Progenitor cell of endocrine pancreas (in vitro differentiated cells): ENCODE measurements at places on chromosomes 1 and 21.

- no peak for DNase-seq
Measured at GRCh38 chr1:84152649-84153056, 8.6 kb downstream of the PRKACB start.

DNA sequence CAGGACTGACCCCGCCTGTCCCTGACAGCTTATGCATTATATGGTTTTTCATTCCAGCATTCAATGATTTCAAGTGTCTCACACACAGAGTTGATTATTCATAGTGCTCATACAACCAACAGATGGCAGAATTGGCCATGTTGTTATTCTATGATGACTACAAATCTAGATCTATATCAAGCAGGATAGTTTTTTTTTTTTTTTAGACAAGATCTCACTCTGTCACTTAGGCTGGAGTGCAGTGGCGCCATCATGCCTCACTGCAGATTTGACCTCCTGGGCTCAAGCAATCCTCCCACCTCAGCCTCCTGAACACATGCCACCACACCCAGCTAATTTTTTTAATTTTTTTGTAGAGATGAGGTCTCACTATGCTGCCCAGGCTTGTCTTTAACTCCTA, 40.1 kb upstream of the LRRC8D start:
- no peak for DNase-seq

DNA sequence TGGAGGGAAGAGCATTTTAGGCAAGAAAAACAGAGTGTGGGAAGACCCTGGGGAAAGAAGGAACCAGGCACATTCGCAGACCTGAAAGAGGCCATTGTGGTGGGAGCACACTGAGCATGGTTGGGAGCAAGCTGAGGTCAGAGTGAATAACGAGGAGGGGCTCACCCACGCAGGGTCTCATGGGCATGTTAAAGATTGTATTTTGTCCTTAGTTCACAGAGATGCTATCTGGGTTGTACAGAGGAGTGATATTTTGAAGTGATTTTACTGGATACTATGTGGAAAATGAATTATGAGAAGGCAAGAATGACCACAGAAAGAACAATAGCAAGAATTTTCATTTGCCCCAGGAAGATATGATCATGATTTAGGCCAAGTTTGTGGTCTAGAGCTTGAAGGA, 578.3 kb upstream of the NR5A2 start:
- DNase-seq, result no peak

DNA sequence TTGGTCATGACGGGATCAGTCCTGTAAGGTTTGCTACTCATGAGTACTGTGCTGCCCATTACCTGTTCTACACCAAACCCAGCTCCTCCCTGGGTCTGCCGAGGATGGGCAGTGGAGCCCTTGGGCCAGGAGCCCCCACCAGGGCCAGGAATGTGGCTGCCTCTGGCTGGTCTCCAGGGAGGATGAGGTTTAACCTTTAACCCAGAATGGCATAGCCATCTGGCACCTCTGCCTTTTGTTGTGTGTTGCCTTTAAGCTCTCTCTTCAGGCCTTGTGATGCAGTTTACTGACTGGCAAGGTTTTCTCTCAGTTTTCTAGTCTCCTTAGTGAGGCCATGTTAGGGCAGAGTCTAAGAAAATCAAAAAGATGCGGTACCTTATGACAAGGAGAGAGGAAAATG, 38.6 kb downstream of the SIPA1L2 start:
- no peak for DNase-seq

- DNase-seq, result no peak
Measured at GRCh38 chr1:180211156-180211859, 18.8 kb upstream of the LHX4 start.

DNA sequence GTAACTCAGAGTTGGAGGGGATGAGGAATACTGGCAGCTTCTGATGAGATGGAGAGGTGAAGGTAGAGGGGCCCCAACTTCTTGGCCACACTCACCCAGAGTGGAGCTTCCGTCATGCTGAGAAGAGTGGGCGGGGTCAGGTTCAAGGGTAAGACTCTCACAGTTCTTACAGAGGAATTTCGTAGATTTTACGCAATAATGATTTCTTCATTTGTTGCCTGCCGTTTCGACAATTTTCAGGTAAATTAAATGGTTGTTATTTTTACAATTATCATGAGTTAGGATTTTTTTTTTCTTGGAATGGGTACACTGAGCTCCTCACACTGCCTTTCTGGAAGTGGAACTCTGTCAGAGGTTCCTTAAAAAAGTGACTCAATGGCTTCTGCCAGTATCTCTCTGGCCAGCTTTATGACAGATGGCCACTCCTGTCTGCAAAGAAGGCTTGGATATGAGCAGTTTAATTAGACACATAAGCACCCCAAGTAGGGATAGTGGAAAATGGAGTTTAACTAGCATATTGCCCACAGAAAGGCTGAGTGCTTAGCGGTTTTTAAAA, 13.8 kb upstream of the NLRP3 start:
- DNase-seq, result no peak

- DNase-seq, result no peak
Measured at GRCh38 chr21:31714741-31715365, 17.1 kb downstream of the SCAF4 start.

GRCh38 chr1:111219557-111220286, 7.8 kb upstream of the CHI3L2 start:
- DNase-seq, result no peak

DNA sequence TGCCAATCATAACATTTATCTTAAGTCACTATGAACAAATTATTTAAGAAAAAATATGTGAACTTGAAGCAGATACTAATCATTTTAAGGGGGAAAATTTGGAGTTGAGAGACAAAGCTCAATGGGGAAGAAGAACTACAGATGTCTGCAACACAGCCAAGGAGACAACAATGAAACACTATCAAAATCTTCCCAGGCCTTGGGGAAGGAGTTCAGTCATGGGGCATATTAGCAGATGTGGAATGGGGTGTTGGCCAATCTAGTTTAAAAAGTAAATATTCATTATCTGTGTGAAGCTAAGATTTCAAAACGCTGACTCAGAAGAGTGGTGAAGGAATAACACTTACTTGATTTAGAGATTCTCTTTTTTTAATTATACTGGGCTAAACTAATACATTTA, 671.6 kb upstream of the ZP4 start:
- DNase-seq, result no peak

- no peak for DNase-seq
Measured at GRCh38 chr1:40059960-40060750, 19.6 kb downstream of the CAP1 start.
